ENCODE measurements at places on chromosomes 3 and 15. TPM values are rescaled to one million over a fixed set of nuclear protein-coding genes. Genes with fewer than 3 reads are reported as not detected.

Gene ZDHHC23
- 21.2 TPM for total RNA-seq

Gene CHSY1
- 29.8 TPM for total RNA-seq

Gene SLC28A2
- total RNA-seq: not detected

Gene CACNA2D2
- 1.6 TPM for total RNA-seq

Gene C3orf70
- 4.4 TPM for total RNA-seq

Gene CFAP20DC
- total RNA-seq: 0.73 TPM

Gene RCN2
- total RNA-seq: 33.1 TPM

Gene TMEM266
- 2.1 TPM for total RNA-seq

Gene TMEM87A
- 70.6 TPM for total RNA-seq

Gene ZNF662
- 34.4 TPM for total RNA-seq

Gene AMT
- 2.2 TPM for total RNA-seq

Gene GPR62
- total RNA-seq: not detected

Gene CHRD
- total RNA-seq: 2.3 TPM

Gene ZNF860
- total RNA-seq: 1.4 TPM

Gene SLC28A1
- not detected for total RNA-seq

Gene P2RY12
- total RNA-seq: not detected

Gene RNF168
- 36.5 TPM for total RNA-seq

Gene PCSK6
- total RNA-seq: 31.5 TPM

Gene DAZL
- total RNA-seq: not detected

Gene HIGD2B
- total RNA-seq: not detected

Gene COL6A5
- total RNA-seq: 0.15 TPM

Gene CLPX
- total RNA-seq: 45.5 TPM

Gene CYP11A1
- 1.4 TPM for total RNA-seq

Gene FES
- total RNA-seq: 18.7 TPM

Gene FBXW12
- not detected for total RNA-seq

Gene WDR93
- not detected for total RNA-seq

Gene C3orf49
- not detected for total RNA-seq
